ENCODE measurements at places on chromosomes 7 and 10.

- DNase-seq, result no peak
These were observed 16.2 kb upstream of the NME8 start for GRCh38 chr7:37832194-37832593.

DNA sequence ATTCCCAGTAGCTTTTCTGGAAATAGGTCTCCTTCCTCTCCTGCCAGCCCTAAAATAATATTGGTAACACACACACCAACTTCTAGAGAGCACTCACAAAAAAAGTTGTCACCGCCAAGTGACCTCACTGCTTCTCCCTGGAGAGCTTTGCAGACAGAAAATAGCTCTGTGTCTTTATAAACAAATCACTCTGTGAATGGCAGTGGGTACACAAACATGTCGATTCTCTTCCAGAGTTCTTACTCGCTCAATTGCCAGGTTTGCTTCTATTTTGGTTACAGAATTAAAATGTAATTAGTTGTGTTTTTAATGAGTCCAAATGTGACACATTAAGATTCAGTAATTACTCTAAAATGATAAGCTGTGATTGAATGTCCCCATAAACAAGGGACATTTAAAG is 649.2 kb upstream of the C7orf33 start:
- DNase-seq, result no peak

- no peak for DNase-seq
These were observed 44.7 kb upstream of the SUN1 start for GRCh38 chr7:787332-788240.

- DNase-seq, result no peak
These were observed 73.9 kb downstream of the SH2D4B start for GRCh38 chr10:80611481-80612185.

DNA sequence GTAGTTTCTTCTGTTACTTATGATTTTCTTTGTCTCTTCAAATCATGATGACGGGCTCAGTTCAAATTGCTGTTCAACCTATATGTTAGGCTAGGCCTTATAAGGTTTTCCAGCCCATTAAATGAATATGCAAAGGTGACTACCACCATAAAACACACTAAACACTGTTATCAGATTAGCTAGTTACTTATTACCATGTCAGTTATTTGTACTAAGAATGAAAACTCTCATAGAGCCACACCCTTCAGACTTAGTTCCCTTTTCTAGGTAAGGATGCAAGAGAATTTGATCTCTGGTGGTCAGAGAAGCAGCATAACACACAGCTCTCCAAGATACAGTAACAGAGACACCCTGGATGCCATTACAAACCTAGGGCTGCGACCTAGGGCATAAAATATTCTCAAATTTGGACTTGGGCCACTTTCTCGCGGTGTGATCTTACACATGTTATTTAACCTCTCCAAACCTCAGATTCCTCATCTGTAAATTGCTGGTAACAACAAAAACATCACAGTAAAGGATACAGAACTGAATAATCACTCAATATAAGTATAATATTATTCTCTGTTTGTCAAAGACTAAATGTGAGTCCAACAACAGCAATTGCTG is 35.6 kb downstream of the ANKMY2 start:
- DNase-seq, result no peak

DNA sequence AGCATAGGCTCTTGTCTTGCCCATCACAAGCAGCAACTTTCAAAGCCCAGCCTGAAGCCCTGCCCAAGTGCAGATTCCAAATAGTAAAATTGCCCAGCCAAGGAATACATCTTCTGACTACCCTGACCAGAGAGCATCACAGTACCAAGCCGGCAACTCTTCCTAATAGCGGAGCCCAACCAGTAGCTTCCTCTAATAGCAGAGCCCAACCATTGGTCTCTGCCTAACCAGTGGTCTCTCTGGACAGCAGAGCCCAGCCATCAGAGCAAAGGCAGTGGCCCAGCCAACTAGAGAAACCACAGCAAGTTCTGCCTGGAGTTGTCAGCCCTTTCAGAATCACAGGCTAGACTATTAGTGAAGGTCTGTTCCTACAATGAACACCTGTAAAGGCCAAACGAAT is 285.6 kb downstream of the HGF start:
- DNase-seq, result no peak

DNA sequence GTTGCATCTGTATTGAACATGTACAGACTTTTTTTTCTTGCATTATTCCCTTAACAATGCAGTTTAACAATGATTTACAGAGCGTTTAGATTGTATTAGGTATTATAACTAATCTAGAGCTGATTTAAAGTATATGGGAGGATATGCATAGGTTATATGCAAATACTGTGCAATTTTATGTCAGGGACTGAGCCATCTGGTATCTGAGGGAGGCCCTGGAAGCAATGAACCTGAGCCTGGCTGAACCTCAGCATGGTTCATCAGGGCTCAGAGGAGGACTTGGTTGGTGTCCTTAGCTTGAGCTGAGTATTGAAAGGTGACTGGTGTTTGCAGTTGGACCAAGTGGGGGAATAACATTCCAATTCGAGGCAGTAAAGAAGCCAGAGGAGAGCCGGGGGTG is 4.8 kb downstream of the ADCK2 start:
- peak; percentile 53 for DNase-seq

DNA sequence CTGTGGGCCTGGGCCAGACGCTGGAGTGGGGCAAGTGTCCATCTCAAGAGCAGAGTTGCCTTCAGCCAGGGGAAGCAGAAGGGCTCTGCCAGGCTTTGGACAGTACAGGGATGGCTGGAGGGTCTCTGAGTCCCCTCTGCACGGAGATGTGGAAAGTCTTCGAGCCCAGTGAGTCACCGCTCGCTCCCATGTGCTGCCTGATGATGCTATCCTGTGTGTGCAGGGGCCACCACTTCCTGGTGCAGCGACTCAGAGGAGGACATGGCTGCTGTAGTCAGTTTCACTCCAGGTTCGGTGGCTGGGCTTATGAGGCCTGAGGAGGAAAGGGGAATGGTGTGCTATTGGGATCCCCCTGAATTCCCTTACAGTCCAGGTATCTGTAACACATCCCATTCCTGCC is 6.0 kb downstream of the ADCYAP1R1 start:
- DNase-seq, result no peak

DNA sequence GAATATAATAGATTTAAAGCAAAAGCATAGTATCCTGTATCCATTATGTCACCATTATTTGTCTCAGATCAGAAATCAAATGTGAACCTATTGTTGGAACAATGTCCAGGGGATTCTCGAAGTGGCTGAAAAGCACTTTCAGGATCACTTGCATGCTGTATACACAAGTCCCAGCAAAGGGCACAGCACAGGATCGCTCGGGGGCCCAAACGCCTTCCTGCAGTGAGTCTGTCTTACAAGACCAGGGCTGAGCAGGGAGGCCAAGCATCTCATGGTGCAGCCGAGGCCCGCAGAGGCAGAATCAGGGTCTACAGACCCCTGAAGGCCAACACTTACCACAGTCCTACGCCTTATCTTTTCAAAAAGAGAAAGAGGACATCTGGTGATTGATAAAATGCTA is 92.3 kb downstream of the TNS3 start:
- DNase-seq, result no peak

DNA sequence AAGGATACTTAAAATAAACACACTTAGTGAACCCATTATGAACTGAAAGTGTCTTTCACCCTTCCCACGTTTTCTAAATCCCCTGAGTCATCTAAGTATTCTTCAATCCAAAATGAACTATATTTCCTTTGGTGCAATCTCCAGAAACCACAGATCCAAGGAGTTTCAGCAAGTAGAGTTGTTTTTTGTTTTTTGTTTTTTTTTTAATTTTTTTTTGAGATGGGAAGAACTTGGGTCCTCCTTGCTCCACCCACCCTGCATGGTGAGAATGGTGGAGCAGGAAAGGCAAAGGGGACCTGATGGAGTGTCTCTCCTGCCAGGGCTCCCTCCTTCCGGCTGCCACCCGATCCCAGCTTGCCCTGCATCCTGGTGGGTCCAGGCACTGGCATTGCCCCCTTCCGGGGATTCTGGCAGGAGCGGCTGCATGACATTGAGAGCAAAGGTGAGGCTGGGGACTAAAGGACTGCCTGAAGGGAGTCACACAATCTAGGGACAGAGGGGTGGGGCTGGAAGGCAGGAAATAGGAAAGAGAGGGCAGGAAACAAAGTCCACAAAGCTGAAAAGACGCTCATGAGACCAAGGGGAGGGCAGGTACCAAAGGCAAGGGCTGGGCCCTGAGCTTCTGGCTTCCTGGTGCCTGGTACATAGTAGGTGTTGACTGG is 12.1 kb downstream of the ATG9B start:
- DNase-seq, result no peak

- no peak for DNase-seq
These were observed 36.8 kb upstream of the ANK3 start for GRCh38 chr10:60426425-60426824.

GRCh38 chr10:17062955-17063484 is 66.6 kb downstream of the CUBN start:
- DNase-seq, result no peak

GRCh38 chr7:69244701-69245100 is 353.6 kb upstream of the AUTS2 start:
- DNase-seq, result no peak

- peak; percentile 76 for DNase-seq
These were observed 201.0 kb upstream of the IMMP2L start for GRCh38 chr7:111763221-111763801.

- DNase-seq, result no peak
These were observed 77.6 kb upstream of the PRLHR start for GRCh38 chr10:118672766-118673715.

DNA sequence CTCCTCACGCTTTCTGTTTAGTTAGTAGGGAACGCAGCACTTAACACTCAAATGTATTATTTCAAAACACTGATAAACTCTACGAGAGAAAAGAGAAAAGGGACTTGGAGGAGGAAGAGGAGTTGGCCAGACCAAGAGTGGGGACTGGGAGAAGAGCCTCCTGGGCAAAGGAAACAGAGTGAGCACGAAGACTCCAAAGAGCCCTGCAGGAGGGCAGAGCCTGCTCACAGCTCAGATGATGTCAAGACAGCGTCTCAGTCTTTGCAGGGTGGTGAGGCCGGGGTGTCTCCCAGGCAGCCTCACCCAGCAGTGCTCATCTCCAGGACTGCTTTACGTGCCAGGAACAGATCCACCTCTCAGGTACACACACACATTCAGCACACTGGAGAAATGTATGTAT is 41.2 kb downstream of the CYTH3 start:
- DNase-seq, result no peak

- DNase-seq, result no peak
These were observed 579 bp downstream of the IDI1 start for GRCh38 chr10:1048349-1048731.

DNA sequence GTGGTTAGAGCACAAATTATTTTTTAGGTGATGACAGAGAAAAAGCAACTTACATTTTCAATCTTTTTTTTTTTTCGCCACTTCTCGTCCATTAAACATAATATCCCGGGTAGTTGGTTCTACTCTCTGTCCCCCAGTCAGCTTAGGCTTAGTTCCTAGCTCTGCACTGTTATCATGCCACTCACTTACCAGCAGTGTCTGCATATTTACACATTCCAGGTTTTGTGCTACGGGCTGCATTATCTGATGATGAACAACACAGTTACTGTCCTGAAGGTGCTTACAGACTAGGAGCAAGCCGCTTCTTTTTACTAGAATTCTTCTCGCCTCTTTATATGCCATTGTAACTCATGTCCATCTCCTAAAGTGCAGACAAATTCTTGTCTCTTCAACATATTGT is 121.8 kb upstream of the NPVF start:
- no peak for DNase-seq

DNA sequence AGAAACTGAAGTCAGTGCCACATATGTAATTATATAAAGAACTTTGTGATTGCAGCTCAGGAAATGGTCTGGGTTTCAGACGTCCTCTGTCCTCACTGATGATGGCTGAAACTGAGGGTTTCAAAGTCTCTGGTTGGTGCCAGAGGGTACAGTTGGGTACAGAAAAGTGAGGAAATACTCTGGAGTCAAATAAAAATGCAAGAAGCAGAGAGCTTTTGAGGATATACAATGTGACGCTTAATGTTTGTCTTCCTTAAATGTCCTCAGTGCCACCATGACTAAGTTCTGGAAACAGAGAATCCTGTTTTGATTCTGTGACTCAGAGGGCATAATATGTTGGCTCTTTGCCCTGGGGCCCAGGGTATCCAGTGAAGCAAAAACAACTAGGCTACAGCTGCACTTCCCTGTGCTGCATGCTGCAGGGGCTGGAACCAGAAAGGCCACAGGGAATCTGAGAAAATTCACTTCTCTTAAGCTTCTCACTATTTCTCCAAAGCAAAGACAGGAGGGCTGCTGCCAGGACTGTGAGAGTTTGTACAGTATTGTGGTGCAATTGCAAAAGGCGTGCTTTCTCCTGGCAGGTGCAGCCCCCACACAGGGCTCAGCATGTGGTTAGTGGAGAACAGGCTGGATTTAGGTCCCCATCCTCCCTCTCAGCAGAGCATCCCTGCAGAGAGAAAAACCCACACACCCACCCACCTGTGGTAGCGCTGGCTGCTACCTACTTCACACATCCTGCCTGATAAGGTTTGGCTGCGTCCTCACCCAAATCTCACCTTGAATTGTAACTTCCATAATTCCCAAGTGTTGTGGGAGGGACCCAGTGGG is 169.5 kb upstream of the SVIL start:
- no peak for DNase-seq

DNA sequence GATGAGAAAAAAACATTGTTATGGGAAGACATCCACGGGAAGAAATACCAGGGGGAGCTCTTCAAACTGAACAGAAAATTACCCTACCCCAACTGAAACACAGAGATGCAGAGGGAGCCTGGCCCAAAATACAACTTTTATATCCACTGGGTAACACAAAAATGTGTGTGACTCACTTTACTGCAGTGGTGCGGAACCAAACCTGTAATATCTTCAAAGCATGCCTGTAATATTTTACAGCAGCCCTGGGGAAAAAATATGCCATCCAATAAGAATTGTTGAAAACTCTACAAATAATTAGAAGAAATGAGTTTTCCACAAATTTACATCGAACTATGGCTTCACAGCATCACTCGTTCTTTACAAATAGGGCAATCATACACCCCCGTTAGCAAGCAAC is 49.8 kb upstream of the SRRM3 start:
- DNase-seq, result no peak

DNA sequence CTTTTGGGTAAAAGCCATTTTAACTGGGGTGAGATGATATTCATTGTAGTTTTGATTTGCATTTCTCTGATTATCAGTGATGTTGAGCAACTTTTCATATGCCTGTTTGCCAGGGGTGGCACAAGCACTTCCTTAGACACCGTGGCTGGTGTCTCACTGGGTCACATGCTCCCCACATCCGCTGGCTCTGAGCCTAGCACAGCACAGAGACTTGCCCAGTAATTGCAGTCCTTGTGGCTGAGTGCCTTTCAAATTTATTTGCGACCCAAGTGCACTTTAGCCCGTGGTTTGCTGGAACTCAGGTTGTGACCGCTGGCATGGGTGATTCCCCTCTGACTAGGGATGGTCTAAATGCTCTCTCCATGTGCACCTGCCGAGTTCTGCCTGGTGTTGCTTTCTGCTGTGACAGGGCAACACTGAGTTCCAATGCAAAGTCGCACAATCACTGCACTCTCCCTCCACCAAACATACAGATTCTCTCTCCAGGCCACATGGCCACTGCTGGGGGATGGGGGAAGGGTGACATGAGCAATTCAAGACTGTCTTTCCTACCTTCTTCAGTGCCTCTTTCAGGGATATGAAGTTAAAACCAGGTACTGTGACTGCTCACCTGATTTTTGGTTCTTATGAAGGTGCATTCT is 66.5 kb downstream of the ZNF277 start:
- DNase-seq, result no peak

- no peak for DNase-seq
These were observed 24.0 kb downstream of the ZEB1 start for GRCh38 chr10:31343009-31343408.

Measured in NAMALWA (cell line).